Neuronal stem cell (in vitro differentiated cells): ENCODE measurements at places on chromosomes 7 and 10.

GRCh38 chr10:12214763-12215218, 18.8 kb downstream of the CDC123 start:
- DNase-seq, result peak; percentile 32

- no peak for DNase-seq
These were observed 292.8 kb downstream of the ANKRD7 start for GRCh38 chr7:118517275-118517674.

DNA sequence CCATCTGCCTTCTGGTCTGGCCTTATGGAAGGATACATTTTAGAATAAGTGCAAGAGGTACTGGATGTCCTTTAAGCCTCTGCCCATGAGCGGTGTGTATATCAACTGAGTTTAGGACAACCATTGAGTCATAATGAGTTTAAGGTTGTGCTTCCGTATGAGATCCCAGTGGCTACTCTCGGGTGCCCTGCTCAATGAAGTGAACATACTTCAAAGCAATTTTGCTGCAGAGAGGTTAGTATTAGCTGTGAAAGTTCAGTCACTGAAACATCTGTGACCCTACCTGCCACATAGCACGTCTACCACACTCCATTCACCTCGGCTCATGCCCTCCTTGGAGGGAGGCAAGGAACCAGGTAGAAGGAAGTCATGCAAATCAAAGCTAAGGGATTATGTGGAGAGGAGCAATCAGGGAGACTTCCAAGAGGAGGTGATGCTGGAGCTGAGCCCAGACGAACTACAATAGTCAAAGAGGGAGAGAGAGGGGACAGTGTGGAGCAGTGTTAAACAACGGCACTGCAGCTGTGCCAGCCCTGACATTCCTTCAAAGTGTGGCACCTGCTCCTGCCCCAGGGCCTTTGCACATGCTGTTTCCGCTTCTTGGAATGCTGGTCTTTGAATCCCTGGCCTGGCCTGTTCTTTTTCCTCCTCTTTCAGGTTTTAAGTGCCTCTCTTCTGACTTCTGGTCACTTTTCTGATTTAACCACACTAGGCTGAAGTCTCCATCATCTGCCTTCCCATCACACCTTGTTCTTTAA, 25.4 kb downstream of the BTBD16 start:
- DNase-seq, result no peak

- peak; percentile 17 for DNase-seq
These were observed 228.1 kb upstream of the PFKP start for GRCh38 chr10:2839081-2839725.

- DNase-seq, result no peak
These were observed 108.7 kb upstream of the PPIF start for GRCh38 chr10:79238606-79239005.

DNA sequence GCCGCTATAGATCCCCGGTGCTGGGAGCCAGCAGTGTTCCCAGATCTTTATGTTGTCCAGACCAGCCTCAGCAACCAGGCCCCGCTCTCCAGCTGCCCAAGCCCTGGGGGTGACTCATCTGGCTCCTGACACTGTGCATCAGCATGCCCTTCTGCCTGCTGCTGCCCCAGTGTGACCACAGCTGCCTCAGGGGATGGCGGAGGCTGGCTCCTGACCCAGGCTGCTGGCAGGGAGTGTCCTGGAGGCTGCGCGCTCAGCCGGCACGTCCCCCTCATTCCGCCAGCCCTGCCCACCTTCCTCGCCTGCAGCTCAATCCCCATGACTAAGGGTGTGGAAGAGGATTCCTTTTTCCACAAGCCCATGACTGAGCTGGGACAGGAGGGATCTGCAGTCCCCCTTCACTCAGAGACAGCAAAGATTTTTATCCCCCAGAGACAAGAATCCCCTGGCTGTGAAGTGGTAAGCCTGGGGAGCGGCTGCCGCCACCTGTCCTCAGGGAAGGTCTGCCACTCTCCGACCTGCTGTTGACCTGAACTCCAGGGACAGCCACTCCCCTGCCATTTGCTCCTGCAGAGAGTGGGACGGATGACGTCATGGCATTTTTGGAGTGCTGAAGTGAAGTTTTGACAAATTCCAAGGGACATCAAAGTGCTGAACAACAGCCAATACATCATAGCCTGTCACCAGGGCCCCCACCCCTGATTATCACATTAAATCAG, 182.8 kb upstream of the BMPER start:
- DNase-seq, result no peak

DNA sequence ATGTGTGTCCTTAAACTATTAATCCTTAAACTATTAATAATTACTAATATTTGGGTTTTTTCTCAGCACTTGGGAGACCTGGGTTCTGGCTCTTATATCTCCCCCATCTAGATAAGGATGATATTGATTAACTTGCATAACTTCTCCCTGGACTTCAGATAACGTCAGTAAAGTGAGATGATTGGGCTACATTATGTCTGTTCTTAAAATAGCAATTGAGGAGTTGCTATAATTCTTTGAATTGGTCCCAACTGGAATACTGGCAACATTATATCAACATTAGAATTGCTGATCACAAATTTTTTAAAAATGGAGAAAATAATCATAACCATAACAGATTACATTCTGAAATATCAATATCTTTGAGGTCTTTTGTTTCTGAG, 1.9 kb downstream of the APBB1IP start:
- DNase-seq, result no peak

DNA sequence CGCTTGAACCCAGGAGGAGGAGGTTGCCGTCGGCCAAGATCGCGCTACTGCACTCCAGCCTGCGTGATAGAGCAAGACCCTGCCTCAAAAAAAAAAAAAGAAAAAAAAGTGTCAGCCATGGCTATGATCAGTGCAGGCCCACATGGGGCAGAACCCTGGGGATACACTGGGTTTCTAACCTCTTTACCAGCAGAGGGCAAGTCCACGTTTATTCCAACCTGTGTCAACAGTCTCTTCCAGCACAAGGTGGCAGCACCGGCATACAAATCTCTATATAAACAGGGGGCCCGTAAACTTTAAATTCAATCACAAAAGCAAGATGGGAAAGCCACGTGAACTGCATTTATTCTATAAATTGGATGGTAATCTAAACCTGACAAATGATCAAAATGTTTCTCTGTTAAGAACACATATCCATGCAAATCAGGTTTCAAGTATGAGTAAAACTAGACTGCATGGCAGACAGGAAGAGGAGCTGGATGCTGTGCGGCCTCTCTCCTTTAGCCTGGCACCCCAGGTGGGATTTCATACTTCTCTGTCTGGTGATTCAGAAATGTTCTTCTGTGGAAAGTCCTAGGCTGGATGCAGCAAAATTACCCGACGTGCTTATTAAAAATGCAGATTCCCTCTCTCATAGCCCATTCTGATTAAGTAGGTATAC, 60.0 kb upstream of the STEAP1B start:
- DNase-seq, result peak; percentile 47

DNA sequence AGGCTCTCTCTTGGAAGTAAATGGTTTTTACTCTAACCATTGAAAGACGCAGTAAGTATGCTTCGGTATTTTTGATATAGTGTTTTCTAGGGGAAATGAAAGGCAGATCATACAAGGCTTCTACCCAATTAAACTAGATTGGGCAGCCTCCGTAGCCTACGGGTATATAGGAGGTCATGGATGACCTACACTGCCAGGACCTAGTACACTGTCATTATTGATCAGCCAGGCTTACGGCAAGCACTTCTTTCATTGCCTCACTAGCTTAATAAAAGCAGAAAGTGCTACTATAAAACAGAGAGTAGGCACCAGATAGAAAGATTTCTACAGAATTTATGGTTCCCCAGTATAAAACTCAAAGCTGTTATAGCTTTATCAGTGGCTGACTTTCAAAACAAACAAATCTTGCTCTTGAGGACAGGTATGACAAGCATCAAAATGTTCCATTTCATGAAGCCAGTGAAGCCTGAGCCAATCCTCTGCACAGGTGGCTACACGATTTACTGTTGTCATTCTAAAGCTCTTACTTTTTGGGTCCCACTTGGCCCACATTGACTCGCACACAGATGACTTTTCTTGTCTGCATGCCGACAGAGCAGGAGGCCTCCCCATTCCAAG, 358.1 kb downstream of the THSD7A start:
- DNase-seq, result no peak

DNA sequence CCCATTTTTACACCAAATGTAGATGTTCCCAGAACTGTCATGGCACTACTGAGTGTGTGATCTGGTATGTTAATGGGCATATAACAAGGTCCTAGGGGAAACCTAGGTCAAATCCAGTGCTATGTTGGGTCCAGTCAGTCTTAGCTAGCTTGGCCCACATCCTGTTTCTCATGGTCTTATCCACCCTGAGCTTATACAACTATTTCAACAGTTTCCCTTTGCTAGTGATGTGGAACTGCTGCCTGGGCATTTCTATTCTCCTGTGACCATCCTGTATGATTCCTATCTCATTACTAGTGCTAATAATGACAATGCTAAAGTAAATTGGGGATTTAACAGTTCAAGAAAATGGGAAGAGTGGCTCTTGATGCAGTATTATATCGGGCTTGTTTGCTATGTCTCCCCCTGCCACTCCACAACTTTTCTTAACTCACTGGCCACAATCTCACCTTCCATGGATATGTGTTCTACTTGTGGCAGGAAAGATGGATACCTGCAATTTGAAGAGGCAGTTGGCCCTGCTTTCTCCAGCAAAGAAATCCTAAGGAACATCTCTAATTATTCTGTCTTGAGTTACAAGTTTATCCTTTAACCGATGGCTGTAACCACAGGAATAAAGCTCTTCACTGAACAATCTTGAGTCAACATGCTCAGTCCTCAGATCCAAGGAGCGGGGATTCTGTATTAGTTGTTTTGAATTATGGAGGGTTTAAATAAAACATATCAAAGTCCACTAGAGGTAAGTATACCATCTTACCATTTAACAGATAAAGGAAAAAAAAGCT, 707.8 kb downstream of the XPNPEP1 start:
- DNase-seq, result no peak

GRCh38 chr10:128631801-128632241, 505.6 kb upstream of the MKI67 start:
- peak; percentile 29 for DNase-seq

DNA sequence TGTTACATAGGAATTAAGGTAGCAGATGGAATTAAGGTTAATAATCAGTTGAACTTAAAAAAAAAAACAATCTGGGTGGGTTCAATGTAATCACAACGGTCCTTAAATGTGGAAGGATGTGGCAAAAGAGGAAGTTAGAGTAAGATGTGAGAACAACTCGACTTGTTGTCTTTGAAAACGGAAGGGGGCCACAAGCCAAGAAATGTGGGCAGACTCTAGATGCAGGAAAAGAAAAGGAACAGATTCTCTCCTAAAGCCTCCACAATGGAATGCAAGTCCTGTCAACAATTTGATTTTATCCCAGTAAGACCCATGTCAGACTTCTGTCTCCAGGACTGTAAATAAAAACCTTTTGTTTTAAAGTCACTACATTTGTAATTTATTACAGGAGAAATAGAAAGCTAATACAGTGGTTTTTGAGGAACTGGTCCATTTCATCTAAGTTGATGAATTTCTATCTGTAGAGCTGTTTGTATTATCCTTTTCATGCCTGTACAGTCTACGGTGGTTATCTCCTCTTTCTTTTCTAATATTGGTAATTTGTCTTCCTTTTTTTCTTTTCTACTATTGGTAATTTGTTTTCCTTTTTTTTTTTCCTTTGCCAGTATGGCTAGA, 8.6 kb downstream of the MCMBP start:
- no peak for DNase-seq

DNA sequence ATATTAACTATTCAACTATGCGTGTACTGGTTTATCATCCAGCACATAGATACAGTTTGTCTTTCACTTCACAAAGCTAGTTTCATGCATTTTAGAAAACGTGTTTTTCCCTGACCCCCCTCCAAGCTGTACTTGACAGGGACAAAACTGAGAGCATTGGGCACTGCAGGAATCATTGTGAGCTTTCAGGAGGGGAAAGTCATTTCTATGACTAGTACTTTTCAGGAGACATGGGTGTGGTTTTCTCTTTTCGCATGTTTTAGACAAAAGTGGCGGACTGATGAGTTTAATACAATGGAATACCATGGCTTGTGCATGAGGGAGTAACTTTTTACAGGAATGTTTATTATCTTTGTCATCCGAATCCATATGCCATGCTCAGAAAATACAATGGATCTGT, 42.7 kb downstream of the NRG3 start:
- DNase-seq, result no peak

DNA sequence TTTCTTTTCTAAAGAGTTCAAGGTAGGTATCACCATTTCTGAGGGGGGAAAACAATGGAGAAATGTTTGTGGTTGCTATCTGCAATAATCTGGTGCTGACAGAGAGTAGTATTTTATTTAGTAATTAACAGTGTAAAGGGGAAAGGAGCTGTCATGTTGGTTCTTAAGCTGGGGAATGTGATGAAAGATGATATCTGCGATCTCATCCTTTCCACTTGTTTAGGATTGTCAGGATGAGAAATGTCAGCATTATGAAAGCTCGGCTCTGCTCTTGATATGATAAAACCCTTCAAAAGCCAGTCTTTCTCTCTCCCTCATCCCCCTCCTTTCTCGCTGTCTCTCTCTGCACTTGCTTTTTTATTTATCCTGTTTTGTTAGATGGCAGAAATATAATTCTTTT, 106.1 kb downstream of the POU6F2 start:
- no peak for DNase-seq

GRCh38 chr7:2897023-2897422, 52.9 kb upstream of the GNA12 start:
- no peak for DNase-seq

DNA sequence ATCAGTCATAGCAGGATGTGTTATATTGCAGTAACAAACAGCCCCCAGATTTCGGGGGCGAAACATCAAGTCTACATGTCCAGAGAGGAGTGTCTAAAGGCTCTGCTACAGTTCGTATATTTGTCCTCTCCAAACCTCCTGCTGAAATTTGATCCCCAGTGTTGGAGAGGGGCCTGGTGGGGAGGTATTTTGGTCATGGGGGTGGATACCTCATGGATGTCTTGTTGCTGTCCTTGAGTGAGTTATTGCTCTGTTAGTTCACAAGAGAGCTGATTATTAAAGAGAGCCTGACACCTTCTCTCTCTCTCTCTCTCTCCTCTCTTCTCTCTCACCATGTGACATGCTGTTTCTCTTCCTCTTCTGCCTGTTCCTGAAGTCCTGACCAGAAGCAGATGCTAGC, 343.7 kb downstream of the TCERG1L start:
- DNase-seq, result no peak

DNA sequence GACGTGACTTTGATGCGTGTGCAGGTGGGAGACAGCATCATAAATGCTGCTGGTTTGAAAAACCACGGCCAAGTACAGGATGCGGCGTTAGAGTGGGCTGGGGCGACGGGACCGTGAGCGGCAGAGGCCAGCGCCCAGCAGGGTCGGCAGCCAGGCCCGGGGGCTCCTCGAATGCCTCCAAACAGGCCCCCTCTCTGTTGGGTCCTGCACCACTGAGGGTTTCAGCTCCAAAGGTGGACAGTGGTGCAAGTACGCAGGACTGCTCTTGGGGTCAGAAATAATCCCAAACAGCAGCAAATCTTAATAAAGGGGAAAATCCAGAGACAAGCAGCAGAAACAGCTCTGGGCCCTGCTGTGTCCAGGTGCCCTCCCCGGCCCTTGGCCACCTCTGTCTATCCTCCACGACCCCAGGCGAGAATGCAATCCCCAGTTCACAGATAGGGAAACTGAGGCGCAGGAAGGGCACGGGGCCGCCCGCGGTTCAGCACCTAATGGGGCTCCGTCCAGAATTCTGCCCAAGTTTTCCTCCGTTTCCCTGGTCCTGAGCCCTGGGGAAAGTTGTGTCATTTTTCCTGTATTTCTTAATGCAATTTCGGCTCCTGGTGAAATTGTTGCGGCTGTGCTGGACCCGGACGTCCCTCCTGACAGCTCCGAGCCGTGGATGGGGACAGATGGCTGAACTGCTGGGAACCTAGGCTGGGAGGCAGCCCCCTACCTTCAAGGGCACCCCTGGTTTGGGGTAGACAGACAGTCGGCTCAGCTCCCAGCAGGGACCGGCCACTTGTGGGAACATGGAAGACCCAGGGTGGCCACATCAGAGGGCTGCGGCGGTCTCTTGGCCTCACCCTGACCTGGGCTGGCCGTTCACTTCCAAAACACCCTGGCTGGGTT, 97.4 kb downstream of the FOXL3 start:
- DNase-seq, result no peak
